Endothelial cell (in vitro differentiated cells): ENCODE measurements at places on chromosomes 2 and 18.

DNA sequence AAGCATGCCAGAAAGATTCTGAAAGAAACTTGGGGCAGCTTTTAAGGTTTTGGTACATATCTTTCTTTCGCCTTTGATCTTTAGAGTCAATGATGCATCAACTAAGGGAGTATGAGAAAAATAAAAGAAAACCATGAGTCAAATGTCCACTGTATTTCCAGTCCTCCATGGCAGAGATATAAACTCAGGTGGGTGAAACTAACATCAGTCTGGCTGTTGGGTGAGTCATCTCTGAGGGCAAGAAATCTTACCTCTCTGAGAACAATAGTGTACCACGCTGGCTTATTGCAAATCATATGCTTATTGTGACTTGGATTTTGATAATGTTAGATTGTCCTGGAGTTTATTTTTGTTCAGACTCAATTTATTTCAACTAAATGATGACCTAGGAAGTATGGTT is 521.0 kb downstream of the PLCL1 start:
- no peak for DNase-seq

GRCh38 chr2:137178951-137179377 is 413.6 kb downstream of the THSD7B start:
- no peak for DNase-seq

- peak; percentile 41 for DNase-seq
These were observed 3.9 kb downstream of the WIPF1 start for GRCh38 chr2:174593574-174594203.

DNA sequence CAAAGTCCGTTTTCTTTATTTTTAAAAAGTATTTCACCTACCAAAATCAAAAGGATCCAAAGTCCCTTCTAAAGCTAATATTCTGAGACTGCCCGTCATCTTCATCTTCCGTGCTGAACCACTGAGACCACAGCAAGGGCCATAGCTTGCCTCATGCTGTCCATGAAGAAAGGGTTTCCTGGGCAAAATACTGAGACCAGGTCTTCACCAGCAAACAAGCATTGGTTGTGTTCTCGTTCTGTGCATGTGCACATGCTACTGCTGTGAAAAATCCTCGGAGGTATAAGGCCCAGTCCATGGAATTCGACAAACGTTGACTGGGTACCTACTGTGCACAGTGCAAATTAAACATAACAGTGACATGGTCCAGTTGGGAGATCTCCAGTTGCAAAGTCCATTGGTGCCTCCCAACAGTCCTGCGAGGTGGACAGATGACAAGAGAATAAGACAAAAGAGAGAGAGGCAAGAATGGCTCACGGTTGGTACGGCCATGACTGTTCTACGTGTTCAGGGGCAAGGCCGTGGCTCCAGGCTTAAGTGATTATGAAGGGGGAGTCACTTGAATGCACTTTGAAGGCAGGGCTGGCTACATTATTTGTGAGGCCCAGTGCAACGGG is 192.6 kb upstream of the GLI2 start:
- no peak for DNase-seq

DNA sequence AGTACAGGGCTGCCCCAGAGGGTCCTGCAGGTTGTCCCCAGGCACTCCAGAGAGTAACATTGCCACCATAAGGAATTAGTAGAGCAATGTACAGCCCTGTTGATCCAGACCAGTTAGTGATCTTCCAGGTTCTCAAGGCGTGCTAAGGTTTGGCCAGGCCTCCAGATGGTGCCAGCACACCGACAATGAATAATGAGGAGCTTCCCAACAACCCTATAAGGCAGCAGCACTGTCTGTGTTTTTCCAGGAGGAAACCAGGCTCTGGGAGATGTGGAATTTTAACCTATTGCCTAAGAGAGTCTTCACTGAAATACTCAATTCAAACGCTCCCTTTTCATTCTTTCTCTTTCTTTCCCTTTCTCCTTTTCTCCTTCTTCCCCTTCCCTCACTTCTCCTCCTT is 122.1 kb downstream of the MGAT5 start:
- no peak for DNase-seq

DNA sequence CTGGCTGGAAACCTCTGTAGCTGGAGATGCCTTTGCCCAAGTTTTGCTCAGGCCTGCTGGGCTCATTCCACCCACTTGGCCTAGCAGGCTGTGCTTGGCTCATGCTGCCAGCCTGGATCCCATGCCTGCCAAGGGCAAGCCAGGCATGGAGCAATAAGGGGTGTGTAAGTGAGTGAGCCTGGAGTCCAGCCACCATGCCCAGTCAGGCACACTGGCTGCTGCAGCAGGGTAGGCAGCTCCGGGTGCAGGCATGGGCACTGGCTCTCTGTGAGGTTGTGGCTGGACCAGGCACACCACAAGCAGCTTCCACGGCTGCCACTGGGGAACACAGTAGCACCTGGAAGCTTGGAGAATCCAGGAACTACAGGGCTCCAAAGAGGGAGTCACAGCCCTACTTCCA is 147.7 kb upstream of the HS6ST1 start:
- DNase-seq = no peak

DNA sequence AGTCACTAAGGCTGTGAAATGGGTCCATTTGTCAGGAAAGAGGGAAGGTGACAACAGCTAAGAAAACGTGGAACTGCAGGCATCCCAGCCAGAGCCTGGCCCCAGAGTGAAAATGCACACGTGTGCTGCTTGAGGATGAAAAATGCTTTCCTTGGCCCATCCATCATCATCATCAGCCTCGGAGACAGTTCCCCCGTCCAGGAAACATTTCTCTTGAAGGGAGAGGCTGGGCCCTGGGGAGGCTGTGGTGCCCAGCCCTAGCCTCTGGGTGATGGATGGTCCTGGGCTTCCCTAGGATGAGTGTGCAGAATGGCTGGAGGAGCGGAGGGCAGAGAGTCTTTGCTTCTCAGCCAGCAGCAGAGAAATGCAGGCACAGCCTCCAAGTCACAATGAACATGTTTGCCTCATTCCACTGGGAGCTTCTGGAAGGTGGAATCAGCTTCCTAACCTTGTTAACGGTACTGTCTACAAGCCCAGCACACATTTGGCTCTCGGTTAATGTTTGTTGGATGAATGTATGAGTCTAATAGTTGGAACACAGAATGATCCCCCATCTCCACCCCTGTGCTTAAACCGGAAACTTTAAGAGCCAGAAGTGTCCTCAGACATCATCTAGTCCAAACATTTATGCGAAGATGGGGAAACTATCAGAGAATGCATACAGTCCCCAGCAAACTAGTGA is 164.0 kb downstream of the RDH14 start:
- no peak for DNase-seq

DNA sequence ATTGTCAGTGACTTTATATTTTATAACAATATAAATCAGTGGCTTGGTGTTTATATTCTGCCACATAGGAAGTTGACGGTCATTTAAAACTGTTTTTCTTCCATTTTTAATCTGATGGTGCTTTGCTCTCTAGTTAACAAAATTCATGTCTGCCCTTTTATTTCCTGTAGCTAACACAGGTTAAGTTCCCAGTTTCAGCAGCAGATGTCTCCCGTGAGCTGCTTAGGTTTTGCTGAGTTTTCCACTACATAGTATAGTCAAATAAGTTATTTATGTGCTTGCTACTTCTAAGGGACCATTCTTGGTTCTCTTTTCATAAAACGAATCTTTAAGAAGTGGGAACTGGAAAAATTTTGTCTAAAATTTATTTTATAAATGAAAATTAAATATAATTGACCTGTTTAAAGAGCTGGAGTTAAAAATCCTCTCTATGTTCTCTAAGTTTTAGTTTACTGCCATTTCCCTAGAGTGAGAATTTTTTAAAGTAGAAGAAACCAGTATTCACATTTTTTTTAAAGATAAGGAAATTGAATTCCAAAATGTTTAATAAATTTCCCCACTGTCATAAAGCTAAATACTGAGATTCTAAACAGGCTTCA is 20.6 kb downstream of the HTR2B start:
- DNase-seq = peak; percentile 62

- no peak for DNase-seq
These were observed 23.1 kb upstream of the ALKAL2 start for GRCh38 chr2:310994-311393.

DNA sequence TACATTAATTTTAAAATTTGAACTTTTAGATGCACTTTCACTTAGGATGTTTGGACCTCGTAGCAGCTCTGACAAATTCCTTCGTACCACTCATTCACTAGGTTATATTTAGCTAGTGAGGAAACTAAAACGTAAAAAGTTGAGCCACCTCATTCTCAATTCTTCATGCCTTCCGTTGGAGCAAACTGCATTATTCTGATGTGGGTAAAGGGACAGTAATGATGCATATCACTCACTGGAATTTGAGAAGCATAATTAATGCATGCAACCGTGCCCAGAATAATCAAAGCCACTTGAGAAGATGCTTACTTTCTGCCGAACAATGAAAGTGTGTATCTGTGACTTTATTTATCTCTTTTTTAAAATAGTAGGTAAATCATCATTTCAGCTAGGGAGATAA is 2.2 kb downstream of the CNOT9 start:
- no peak for DNase-seq

GRCh38 chr2:206160125-206160806 is 571 bp downstream of the EEF1B2 start:
- DNase-seq = no peak

- DNase-seq = no peak
These were observed 268.4 kb downstream of the TCF4 start for GRCh38 chr18:55319459-55320193.

GRCh38 chr2:170582751-170583463 is 132.2 kb upstream of the SP5 start:
- peak; percentile 5 for DNase-seq

- DNase-seq = no peak
These were observed 119.4 kb downstream of the SEPTIN10 start for GRCh38 chr2:109494351-109494750.

GRCh38 chr18:55513161-55513560 is 74.8 kb downstream of the TCF4 start:
- DNase-seq = no peak

DNA sequence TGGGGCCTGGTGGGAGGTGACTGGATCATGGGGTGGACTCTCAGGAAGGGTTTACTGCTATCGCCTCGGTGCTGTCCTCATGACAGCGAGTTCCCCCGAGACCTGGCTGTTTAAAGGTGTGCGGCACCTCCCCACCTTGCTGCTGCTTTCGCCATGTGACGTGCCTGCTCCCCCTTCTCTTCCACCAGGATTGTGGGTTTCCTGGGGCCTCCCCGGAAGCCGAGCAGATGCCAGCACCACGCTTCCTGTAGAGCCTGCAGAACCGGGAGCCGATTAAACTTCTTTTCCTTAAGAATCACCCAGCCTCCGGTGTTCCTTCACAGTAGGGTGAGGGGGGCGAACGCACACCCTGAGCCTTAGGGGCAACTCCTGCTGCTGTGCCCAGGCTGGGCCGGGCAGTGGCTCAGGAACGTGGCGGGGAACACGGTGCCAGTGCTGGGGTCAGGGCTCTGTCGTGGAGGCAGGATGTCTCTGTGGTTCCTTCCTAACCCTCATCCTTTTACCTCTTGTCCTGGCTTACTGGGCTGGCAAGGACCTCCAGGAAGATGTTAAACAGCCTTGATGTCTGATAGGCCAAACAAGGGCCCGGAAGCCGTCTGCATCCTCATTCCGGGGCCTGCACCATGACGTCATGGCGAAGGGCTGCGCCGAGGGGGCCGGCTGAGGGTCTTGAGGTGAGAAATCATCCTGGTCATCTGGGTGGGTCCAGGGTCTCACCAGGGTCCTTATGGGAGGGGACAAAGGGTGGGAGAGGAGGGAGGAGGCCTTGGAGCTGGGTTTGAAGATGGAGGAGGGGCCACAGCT is 12.7 kb downstream of the NEU4 start:
- peak; percentile 33 for DNase-seq

GRCh38 chr2:55120634-55121359 is 70.5 kb upstream of the RTN4 start:
- DNase-seq = no peak

DNA sequence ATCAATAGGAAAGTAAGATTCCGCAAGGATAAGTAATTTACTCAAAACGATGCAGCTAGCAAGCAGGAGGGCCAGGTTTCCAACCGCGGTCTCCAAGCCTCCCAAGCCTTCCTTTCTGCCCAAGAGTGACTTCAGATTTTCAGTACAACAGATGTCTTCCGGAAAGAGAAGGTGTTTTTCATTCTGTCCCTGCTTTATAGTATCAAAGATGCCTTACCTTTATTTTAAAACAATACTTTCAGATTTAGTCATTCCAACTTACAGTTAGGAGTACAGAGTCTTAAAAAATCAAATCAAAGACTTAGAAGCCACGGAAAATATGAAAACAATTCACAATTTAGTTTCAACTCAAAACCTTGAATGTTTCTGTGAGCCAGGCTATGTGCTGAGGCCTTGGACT is 43.6 kb downstream of the CYB5A start:
- DNase-seq = no peak

DNA sequence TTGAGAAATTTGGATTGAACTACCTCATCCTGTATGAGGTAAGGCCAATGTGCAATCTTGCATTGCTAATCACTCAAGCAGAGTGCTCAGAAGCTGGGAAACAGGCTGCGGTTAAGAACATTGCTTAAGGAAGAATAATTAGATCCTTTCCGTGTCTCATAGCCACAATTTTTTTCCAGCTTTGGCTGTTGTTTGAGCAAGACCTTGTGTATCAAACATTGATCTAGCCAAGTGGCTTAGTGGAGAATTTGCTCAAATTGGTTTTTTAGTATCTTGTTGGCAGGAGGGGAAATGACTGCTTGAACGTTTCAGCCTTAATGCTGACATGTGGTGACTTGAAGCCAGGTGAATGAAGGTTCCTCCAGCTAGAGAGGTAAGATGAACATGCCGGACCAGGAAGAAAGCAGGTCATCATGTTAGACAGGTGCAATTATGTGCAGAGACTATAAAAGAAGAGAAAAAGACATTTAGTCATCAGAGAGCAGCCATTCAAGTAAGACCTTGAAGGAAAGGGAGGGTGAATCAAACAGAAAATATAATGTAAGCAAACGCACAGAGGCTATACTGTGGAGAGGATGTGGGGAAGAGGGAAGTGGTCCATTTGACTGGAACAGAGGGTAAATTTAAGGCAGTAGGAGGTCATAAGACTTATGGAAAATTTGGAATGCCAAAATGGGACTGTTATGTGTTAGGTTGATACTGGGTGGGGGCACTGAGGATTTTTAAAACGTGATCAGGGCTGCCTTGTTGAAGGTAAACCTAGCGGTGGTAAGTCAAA is 98.9 kb upstream of the CYP1B1 start:
- DNase-seq = no peak

DNA sequence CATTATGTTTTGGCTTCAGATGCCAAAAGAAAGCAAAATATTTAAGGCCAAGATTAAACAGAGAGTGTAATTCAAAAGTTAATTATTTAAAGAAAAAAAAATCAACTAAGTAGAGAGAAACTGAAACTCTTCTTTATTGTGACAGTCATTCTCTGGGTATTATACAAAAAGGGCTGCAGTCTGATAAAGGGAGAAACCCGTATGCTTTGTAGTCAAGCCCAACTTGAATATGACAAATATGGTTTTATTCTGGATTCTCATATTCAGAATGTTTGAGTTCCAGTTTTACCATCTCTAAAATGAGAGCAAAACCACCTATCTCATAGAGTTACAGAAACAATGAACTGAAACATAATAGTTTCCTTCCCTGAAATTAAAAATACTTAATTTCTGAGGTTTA is 8.2 kb downstream of the CDH2 start:
- no peak for DNase-seq

- no peak for DNase-seq
These were observed 73.1 kb downstream of the RTN4 start for GRCh38 chr2:54977149-54977548.
